ENCODE measurements at places on chromosomes 5 and 9.
A peak's percentile ranks its signal among the peaks of the same experiment; 100 is the strongest.

- peak; percentile 58 for DNase-seq
These were observed 791 bp downstream of the SLC2A8 start for GRCh38 chr9:127397646-127398274.

- no peak for DNase-seq
These were observed 43.4 kb upstream of the FUBP3 start for GRCh38 chr9:130535818-130536521.

GRCh38 chr9:110050925-110051355 is 157.0 kb downstream of the C9orf152 start:
- no peak for DNase-seq

DNA sequence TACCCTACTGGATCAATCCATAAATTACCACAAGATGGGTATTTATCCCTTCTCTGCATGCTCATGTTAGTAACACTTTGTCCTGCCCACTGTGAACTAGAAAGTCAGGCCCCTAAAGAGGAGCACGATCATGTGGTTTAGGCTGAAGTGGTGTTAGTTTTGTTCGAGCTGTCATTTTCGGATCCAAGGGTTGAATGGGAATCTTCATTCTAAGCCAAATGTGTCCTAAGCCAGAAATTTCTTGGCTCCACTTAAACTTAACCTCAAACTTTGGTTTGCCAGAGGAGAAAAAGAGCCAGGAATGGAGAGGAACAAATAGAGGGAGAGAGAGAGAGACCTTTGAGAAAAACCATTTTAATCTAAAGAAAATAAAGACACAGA is 837.7 kb upstream of the ZNF608 start:
- no peak for DNase-seq

- DNase-seq: no peak
These were observed 42.0 kb downstream of the PDCD1LG2 start for GRCh38 chr9:5552301-5552700.

GRCh38 chr9:117490199-117490598 is 75.3 kb upstream of the ASTN2 start:
- no peak for DNase-seq

GRCh38 chr5:39253196-39253595 is 33.8 kb upstream of the FYB1 start:
- DNase-seq: no peak

DNA sequence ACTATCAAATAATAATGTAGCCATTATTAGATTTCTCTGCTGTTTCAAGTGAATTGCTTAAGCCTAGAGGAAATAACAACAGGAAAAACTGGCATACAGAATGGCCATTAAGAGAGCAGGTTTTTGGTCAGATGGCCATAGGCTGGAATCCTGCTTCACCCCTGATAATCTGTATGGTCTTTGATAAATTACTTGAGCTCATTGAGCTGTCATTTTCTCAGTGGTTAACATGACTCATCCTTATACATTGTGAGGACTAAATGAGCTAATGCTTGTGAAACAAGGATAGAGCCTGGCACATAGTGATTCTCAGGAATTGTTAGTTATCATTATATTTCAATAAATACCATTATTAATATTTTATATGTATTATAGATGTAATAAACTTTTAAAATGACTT is 516.5 kb downstream of the KIF4B start:
- DNase-seq: no peak

DNA sequence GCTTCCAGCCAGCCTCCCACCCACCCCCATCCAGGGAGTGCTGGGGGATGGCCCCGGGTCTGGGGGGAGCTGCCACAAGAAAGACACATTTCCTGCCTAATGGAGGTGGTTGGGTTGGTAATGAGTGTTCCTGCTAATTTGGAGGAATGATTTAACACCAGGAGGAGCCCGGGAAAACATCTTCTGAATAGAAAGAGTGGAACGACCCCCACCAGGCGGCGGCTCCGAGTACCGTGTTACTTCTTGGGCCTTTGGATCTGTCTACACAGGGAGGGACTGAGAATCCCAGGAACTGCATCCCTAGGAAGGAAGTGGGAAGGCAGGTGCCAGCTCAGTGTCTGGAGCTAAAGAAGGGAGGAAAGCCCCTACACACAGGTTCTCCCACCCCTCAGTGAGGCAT is 64.6 kb downstream of the TSPAN17 start:
- no peak for DNase-seq

- no peak for DNase-seq
These were observed 14.1 kb downstream of the ASPN start for GRCh38 chr9:92468206-92468605.

- DNase-seq: peak; percentile 49
These were observed 72.1 kb upstream of the ARAP3 start for GRCh38 chr5:141753971-141754713.

DNA sequence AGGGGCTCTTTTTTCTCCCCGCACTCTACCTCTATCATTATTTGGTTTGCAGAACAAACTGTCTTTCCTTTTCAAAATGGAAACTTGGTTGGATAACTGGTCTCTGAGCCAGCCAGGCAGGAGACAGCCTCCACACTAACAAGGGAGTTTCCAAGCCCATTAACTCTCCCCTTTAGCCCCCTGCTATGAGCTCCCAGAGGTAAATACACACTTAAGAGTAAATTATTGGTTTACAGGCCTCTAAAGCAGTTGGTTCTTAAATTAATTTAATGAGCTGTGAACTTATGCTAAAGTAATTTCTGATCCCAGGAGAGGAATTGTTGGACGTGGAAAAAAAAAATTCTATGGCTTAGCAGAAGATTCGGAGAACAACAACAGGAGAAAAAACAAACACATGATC is 30.3 kb downstream of the EPB41L4A start:
- DNase-seq: no peak

- no peak for DNase-seq
These were observed 64.2 kb upstream of the FST start for GRCh38 chr5:53416144-53416738.

- DNase-seq: no peak
These were observed 91.1 kb upstream of the DMRT1 start for GRCh38 chr9:750249-750967.

GRCh38 chr9:100933656-100934055 is 94.9 kb upstream of the PLPPR1 start:
- DNase-seq: no peak

GRCh38 chr5:135480511-135480910 is 28.4 kb upstream of the TIFAB start:
- DNase-seq: no peak

GRCh38 chr5:42811591-42812446 is at the start of gene SELENOP:
Gene SELENOP, minus strand, starts transcription at chr5:42811892. Its CDS starts 3,539 bp downstream, at chr5:42808353.
- peak; percentile 73 for DNase-seq

DNA sequence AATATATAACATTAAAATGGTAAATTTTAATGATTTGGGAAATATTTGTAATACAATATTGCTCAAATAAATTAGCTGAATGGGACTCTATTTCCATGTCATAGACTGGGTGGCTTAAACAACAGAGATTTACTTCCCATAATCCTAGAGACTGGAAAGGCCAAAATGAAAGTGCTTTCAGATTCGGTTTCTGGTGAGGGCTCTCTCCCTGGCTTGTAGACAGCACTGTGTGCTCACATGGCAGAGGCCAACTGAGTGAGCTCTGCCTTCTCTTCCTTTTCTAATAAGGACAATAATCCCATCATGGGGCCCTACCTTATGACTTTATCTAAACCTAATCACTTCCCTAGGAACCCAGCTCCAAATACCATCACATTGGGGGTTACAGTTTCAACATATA is 196.2 kb downstream of the MARCHF11 start:
- DNase-seq: no peak

DNA sequence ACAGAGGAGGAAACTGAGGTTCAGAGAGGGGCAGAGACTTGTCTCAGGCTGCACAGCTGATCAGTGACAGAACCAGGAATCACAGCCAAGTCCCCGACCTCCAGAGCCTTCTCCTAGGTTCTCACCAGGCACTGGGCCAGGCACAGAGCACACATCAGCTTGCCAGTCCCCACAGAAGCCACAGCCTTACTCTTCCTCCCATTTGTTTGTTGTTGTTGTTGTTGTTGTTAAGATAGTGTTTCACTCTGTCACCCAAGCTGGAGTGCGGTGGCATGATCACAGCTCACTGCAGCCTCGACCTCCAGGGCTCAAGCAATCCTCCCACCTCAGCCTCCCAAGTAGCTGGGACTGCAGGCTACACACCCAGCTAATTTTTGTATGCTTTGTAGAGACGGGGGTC is 41.4 kb downstream of the NAIF1 start:
- DNase-seq: no peak

- DNase-seq: no peak
These were observed 1.3 kb downstream of the OGN start for GRCh38 chr9:92402826-92403745.

DNA sequence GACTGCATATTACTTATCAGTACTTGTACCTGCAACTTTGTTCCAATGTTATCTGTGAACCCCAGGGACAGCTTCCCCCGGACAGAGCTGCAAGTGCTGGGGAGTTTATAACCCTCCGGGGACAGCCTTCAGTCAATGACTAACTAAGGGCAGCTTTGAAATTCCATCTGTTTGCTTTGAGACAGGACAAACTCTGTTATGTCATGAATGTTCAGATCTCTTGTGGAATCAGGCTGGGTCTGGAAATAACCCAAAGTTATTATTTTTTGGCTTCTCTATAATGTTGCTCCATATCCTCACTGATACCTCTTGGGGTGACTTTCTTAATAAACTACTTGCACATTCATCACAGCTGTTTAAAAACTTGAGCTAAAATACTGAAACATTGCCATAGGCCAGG is 617.5 kb upstream of the TLE4 start:
- DNase-seq: no peak

GRCh38 chr9:122988920-122989621 is 44.4 kb upstream of the GPR21 start:
- DNase-seq: no peak

- no peak for DNase-seq
These were observed 25.2 kb downstream of the TMEM252 start for GRCh38 chr9:68515326-68516017.

DNA sequence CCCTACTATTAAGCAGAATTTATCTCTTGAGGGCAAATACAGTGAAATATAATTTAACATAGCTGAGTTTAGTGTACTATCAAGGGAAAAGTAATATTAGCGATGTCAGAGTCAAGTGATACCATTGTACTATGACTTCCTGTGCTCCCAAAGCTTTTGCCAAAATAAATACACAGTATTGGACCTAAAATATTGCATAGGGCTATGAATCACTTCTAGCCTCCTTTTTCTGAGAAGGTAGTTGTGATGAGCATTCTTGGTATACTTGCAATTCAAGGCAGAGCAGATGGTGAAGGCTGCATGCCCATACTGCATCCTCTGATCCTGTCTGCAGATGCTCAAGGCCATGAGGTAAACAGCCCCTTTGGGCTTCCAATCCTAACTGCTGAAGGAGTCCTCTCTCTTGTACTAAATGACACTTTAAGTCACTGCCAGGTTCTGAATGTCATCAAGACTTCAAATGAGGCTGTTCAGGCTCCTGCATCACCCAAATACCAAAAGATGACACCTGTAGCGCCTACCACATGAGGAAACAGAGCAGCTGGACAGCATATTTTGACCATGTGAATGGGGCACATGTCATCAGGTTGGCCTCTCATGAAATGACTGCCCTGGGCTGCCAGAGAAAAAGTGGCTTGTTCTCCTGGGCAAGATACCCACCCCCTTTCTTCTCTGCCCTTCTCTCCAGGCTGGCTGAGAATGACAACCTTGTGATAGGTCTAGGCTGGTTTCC is 29.7 kb upstream of the PPP2CA start:
- no peak for DNase-seq

GRCh38 chr5:179146277-179146676 is 86.1 kb downstream of the ZNF354C start:
- no peak for DNase-seq

DNA sequence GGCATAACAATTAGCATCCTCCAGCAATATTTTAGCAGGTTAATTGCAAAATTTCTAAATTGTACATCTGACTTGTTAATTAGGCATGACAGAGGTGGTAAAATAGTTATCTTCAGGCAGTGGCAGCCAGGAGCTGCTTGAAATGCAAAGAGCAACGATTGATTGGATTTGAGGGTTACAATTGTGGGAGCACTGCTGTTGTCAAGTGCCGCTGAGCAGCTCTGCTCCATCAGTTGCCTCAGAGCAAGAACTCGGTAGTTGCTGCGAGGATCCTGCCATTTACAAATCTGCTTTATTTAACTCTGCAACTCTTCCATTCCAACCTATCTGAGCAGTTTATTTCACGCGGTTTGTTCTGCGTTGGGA is 12.6 kb downstream of the PBX3 start:
- no peak for DNase-seq

GRCh38 chr5:142013734-142014521 is 1.1 kb upstream of the GNPDA1 start:
- no peak for DNase-seq

DNA sequence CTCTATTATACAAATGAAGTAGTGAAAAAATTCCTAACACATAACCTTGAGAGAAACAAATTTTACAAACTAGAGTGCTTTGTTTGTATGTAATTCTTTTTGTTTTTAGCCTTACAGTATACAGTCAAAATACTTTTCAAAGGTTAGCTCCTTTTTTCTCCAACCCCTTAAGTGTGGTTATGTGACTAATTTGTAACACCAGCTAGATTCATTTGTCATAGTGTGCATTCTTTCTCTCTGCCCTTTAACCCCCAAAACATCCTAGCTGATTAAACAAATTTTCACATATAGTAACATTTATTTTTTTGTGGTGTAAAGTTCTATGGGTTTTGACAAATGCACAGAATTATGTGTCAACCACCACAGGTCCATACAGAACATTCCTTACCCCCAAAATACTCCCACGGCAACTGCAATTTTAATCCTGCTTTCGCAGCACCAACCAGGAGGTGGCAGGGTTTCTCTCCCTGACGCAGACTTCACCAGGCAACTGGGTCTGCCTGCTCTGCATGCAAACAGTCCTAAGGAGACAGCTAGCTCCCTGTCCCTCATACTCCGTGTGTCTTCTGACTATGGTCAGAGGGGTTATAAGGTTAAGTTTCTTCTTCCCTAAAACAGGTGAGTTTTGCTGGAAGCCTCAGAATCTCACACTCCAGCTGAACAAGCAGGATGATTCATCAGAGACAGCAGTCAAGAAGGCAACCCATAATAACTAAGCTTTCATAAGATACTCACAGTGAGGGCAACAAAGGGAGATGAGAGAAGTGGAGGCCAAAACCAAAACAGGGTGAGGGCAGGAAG is 44.5 kb upstream of the NR5A1 start:
- DNase-seq: peak; percentile 47

GRCh38 chr9:21789541-21790037 is 12.8 kb upstream of the MTAP start:
- DNase-seq: peak; percentile 14

GRCh38 chr5:32165597-32165996 is 8.5 kb downstream of the GOLPH3 start:
- no peak for DNase-seq

DNA sequence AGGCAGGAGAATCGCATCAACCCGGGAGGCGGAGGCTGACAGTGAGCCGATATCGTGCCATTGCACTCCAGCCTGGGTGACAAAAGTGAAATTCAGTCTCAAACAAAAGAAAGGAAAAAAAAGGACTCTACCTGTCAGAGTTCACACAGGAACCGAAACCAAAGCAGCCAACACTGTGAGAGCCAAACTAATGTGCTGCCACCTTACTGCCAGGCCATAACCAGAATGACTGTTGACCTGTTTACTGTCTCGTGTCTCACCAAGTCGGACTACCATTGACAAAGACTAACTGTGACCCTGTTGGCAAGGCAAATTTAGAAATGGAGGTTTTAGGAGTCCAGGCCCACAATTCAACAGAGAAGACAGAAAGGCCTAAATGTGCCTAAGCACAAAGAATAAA is 112.4 kb downstream of the ANXA2R start:
- no peak for DNase-seq

- no peak for DNase-seq
These were observed 5.7 kb downstream of the FGD3 start for GRCh38 chr9:92952906-92953610.

Measured in HuH-7.5 (cell line).